ENCODE measurements at places on chromosomes 5 and 9.

- no peak for DNase-seq
Observed at GRCh38 chr5:117299224-117299935, 724.8 kb upstream of the SEMA6A start.

DNA sequence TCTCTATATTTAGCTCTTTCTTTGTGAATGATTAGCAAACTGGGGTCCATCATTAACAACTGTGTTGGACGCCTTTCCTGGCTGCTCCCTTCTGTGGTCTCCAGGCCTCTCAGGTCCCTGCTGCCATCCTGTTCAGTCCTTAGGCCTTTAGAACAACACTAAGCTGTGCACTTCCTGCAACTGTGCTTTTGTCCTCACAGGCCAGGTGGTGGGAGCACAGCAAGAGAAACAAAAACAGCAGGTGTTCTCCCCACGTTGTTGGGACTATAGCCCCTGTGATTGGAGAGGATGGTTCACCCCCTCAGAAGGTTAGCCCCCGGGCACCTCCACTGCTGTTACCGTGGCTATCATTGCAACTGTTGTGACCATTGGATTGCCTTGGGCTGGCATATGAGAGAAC lies 41.7 kb upstream of the CLINT1 start:
- DNase-seq = no peak

DNA sequence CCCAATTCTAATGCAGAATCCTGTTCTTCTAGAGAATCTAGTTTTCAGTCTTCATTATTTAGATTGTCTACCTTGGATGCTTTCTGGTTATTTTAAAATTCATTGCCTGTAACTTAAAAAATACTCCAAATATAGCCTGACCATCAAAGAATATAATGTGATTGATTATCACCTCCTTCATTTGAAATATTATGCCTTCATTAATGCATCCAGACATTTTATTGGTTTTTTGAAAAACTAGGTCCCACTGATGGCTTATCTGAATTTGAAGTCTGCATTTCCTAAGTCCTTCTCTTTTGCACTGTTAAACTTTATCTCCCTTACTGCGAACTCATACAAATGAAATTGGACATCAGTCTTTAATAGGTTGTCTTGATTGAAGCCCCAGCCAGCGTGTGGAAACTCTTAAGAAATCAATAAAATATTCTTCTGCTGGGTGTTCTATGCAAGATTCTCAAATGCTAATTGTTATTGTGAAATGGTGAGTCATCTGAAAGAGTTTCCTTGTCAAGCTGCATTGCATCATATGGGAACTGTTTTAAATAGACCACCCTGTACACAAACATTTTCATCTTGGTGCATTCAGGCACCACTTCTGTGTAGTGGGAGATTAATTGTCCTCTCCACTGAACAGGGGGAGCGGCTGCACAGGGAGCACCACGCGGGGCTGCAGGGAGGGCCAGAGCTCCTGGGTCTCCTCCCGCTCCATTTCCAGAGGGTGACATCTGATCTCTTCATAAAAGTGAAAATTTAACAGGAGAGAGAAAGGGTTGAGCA lies 92.3 kb upstream of the FANCC start:
- DNase-seq = no peak

DNA sequence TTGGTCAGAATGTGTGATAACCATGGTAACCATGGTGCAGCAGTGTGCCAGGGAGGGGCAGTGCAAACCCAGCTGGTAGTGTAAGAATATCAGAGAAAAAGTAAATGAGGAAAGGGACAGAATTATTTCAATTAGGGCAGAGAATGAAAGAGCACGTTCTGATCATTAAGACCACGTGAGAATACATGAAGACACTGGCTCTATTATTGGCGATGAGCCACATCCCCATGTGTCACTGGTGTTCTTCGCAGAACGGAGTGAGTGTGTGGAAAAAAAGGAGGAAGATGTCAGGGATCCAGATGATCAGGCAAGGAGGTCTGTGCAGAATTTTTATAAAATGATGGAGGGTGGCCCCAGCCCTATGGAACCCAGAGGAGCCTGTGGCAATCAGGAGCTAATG lies 315.5 kb downstream of the SEMA5A start:
- no peak for DNase-seq

GRCh38 chr5:149521739-149522685 lies 29.2 kb downstream of the CSNK1A1 start:
- no peak for DNase-seq

DNA sequence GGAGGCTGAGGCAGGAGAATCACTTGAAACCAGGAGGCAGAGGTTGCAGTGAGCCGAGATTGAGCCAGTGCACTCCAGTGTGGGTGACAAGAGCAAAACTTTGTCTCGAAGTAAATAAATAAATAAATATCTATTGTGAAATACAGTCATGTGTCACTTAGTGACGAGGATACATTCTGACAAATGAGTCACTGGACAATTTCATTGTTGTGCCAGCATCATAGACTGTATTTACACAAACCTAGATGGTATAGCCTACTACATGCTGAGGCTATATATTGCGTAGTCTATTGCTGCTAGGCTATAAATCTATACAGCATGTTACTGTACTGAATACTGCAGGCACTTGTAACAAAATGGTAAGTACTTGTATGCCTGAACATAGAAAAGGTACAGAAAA lies 61.1 kb upstream of the CCL21 start:
- no peak for DNase-seq

- DNase-seq = no peak
Observed at GRCh38 chr9:83342731-83343130, 195.5 kb downstream of the FRMD3 start.

DNA sequence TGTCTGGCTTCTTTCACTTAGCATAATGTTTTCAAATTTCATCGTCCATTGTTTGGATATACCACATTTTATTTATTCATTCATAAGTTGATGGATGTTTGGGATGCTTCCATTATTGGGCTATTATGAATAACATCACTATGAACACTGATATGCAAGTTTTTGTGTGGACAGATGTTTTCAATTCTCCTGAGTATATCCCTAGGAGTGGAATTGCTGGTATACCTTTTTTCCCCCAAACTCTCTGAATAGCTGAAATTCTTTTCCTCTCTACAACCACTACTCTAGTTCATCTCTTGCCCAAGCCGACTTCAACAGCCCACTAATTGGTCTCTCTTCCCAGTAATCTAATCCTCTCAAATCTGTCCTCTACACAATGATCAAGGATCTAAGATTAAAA lies 4.7 kb upstream of the ZFR start:
- no peak for DNase-seq

GRCh38 chr5:127223256-127223974 lies 67.2 kb upstream of the MEGF10 start:
- DNase-seq = no peak

DNA sequence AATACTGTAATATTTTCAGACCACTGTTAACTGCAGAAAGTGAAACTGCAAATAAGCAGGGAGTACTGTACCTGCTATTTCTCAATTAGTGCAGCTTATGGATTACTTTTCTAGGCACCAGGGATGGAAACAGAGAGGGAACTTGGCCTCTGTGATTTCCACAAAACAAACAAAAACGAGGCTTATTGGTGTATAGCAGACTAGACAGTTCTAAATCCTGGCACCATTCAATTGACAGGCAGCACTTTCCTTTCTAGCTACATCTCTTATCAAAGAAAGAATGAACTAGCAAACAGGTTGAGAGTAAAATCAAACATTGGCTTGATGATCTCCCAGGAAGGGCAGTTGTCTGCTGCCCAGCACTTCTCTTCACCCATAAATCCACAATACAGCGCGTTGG lies 16.0 kb upstream of the IL33 start:
- DNase-seq = no peak

GRCh38 chr5:62143268-62144229 lies 162.5 kb upstream of the KIF2A start:
- DNase-seq = no peak

GRCh38 chr5:132265336-132266030 lies 8.0 kb downstream of the PDLIM4 start:
- no peak for DNase-seq

DNA sequence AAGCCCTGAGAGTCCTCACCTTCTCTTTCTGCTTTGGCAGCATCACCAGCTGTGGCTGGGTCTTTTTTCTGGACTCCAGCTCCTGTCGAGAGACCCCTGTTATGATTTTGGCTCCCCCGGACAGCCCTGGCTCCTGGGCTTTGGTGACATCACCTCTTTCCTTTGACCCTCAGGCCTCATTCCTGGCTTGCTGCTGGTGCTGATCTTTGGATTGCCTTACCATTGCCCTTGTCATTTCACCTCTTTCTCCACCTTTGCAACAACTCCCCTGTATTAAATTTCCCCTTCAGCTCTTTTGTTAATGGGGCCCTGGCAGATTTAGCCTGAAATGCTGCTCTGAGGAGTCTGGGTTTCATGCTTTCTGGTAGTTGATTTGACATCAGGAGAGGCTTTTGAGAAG lies 322.8 kb downstream of the ZSWIM6 start:
- no peak for DNase-seq

GRCh38 chr9:123834218-123834888 lies 95.6 kb downstream of the DENND1A start:
- DNase-seq = no peak

- DNase-seq = no peak
Observed at GRCh38 chr5:160312134-160312959, at the start of gene CCNJL. Gene CCNJL, minus strand, starts transcription at chr5:160312564. Its CDS starts 641 bp downstream, at chr5:160311923.

DNA sequence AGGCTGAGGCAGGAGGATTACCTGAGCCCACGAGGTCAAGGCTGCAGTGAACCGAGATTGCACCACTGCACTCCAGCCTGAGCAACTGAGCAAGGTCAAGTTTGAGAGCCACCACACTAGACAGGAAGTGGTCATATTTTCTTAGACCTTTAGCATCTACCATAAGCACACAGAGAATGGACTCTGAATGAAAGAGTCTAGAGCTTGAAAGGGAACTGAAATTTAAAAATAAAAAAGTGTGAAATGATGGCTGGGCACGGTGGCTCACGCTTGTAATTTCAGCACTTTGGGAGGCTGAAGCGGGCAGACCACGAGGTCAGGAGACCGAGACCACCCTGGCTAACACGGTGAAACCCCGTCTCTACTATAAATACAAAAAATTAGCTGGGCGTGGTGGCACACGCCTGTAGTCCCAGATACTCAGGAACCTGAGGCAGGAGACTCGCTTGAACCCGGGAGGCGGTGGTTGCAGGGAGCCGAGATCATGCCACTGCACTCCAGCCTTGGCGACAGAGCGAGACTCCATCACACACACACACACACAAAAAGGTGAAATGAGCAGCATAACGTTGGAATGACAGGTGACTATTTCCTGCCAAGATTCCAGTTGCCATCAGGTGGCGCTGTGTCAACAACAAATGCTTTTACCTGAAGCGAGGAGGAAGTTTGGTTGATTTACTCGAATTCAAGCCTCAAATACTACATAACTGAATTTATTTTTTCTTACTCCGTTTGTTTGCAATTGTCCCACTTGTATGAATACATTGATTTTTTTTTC lies 21.3 kb upstream of the AK3 start:
- DNase-seq = peak; percentile 60

GRCh38 chr9:128824911-128825310 lies 4.7 kb downstream of the SPOUT1 start:
- DNase-seq = no peak

GRCh38 chr5:91910655-91911054 lies 527.5 kb upstream of the ARRDC3 start:
- DNase-seq = no peak

GRCh38 chr9:38651400-38652042 lies 31.1 kb upstream of the ANKRD18A start:
- DNase-seq = no peak

DNA sequence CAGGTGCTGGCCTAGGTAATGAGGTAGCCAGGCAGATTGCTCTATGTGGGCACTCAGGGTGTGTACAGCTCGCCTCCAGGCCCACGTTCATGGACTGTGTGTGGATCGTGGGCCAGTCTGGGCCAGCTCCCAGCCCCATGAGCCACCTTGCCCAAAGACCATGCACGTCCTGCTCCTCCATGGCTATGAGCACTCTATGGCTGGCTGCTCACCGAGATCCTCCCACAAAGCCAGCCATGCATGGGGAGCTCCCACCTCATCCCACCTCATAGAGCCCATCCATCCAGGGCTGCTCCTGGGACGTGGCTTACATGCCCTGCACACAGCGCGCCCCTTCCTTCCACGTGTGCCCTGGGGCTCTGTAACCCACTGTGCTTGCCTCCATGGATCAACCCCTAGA lies 262.5 kb upstream of the IRX1 start:
- DNase-seq = no peak

- no peak for DNase-seq
Observed at GRCh38 chr5:158998793-158999325, 100.9 kb downstream of the EBF1 start.

GRCh38 chr5:152066784-152067183 lies 142.1 kb upstream of the GLRA1 start:
- no peak for DNase-seq

DNA sequence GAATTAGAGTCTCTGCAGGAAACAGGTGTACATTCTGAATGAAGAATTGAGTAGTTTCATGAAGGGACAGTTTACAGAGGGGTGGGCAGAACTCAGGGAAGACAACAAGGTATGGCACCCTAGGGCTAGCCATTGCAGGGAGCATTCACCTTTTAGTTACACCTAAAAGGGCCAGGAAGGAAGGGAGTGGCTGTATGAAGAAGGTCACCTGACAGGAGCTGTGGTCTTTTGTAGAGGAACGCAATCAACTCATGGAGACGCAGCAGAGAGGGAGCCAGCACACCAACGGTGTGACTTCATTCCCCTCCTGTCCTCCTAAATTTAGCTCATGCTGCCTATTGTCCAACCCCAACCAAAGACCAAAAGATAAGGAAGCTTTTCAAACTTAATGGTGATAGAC lies 12.7 kb upstream of the ZCCHC7 start:
- no peak for DNase-seq

GRCh38 chr9:113164536-113165300 lies 13.9 kb downstream of the SLC31A2 start:
- DNase-seq = no peak

- DNase-seq = no peak
Observed at GRCh38 chr9:91549177-91549576, 125.5 kb upstream of the NFIL3 start.

GRCh38 chr9:101458963-101459631 lies 23.5 kb upstream of the ALDOB start:
- DNase-seq = no peak

- DNase-seq = peak; percentile 40
Observed at GRCh38 chr5:177132136-177133095, 1.2 kb upstream of the NSD1 start.

- no peak for DNase-seq
Observed at GRCh38 chr5:35557199-35557598, 60.5 kb upstream of the SPEF2 start.

GRCh38 chr9:98804083-98804482 lies 3.4 kb upstream of the GALNT12 start:
- no peak for DNase-seq

- no peak for DNase-seq
Observed at GRCh38 chr9:6307551-6308096, 20.6 kb upstream of the TPD52L3 start.

GRCh38 chr9:20988671-20989315 lies 42.6 kb downstream of the HACD4 start:
- no peak for DNase-seq

- no peak for DNase-seq
Observed at GRCh38 chr5:143892908-143893307, 80.9 kb downstream of the HMHB1 start.

GRCh38 chr5:160539431-160539830 lies 117.8 kb downstream of the PTTG1 start:
- no peak for DNase-seq

Measured in T-helper 1 cell (primary cell).